ENCODE measurements at places on chromosomes 11 and 22. TPM values are rescaled to one million over a fixed set of nuclear protein-coding genes. Genes with fewer than 3 reads are reported as not detected.

GRCh38 chr11:32172848-32173834 lies 82.3 kb downstream of the RCN1 start:
- DNase-seq, result no peak

GRCh38 chr11:29978549-29978948 lies 38.3 kb downstream of the KCNA4 start:
- no peak for DNase-seq

DNA sequence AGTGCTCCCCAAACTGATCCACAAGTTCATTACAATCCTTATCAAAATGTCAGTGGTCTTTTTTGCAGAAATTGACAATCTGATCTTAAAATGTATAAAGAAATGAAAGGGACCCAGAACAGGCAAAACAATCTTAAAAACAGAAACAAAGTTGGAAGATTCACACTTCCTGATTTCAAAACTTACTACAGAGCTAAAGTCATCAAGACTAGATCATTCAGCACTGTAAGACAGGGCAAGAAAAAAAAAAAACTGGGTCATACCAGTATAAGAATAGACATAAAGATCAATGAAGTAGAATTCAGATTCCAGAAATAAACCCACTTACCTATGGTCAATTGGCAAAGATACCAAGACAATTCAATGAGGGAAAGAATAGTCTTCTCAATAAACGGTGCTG lies 4.5 kb upstream of the STK33 start:
- no peak for DNase-seq

DNA sequence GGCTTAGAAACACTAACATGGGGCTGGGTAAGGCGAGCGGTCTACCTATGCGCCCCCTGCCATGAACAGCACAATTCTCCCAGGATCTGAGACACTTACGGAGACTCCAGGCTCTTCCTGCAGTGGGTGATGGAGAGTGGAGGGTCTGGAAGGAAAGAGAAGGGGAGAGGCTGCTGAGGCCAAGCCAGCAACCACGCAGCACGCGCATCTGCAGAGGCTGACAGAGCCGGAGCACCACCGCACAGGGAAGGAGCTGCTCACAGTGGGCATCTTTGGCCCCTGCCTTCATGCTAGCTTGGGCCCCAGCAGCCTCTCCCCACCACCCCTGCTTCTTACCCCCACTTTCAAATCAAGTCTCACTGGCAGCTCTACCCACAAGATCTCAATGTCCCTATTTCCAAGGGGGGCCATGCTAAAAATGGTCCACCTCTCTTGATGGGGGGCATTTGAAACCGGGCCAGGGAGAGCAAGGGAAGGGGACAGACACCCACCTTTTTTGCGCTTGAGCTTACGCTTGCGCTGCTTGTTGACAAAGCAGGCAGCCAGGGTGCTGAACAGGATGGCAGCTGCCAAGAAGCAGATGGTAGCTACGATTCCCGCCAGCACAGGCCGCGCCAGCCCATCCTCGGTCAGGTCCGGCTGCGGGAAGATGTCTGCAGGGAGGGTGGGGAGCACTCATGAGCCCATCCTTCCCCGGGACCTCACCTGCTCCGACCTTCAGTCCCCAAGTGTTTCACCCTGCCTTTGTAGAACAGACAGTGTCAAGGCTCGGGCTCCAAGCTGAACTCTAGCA lies 34.5 kb downstream of the IGSF9B start:
- no peak for DNase-seq

GRCh38 chr11:34650528-34650927 lies 29.6 kb downstream of the EHF start:
- DNase-seq, result no peak

DNA sequence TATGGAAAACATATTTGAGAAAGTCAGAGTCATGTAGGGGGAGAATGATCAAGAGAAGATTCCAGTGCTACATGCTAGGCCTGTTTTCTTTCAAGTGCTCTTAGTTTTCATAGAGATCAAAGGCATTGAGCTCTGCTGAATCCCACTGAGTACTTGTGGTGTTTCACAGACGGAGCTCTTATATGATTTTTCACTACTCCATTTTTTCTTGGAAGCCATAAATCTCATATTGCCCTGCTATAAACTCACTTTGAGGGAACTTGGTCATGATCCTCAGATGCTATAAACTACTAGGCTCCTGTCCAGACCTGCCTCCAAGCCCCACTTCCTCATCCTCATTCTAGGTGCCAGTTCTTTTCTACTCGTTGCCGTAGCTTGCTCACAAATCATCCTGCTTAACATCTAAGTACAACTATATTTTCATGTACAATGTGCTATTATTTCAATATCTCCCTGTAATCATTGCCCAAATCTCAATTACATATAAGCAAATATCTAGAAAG lies 180.8 kb upstream of the CCDC179 start:
- DNase-seq, result no peak

DNA sequence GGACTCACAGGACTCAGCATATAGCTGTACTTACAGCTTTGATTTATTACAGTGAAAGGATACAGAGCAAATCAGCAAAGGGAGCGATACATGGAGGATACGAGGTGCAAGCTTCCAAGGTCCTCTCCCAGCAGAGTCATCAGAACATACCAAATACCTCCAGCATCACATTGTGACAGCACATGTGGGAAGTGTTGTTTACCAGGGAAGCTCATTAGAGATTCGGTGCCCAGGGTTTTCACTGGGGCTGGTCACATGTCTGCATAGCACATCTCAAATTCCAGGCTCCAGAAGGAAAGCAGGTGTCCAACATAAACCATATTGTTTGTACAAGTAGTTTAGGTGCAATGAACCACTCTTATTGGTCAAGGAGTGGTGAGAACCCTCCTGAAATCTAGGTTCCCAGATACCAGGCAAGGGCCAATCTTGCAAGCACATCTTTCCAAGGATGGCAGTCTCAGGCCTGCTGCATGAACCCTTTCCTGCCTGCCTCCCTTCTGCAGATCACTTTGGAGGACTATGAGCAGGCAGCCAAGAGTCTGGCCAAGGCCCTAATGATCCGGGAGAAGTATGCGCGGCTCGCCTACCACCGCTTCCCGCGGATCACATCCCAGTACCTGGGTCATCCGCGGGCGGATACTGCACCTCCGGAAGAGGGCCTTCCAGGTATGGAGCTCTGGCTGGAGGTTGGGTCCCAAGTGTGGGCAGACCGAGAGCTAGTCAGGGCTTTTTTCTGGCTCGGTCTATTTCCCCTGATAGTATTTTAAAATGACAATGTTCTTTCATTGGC lies 26.7 kb downstream of the AMPD3 start:
- no peak for DNase-seq

- DNase-seq, result no peak
Measured at GRCh38 chr11:69080257-69080995, 31.7 kb downstream of the TPCN2 start.

DNA sequence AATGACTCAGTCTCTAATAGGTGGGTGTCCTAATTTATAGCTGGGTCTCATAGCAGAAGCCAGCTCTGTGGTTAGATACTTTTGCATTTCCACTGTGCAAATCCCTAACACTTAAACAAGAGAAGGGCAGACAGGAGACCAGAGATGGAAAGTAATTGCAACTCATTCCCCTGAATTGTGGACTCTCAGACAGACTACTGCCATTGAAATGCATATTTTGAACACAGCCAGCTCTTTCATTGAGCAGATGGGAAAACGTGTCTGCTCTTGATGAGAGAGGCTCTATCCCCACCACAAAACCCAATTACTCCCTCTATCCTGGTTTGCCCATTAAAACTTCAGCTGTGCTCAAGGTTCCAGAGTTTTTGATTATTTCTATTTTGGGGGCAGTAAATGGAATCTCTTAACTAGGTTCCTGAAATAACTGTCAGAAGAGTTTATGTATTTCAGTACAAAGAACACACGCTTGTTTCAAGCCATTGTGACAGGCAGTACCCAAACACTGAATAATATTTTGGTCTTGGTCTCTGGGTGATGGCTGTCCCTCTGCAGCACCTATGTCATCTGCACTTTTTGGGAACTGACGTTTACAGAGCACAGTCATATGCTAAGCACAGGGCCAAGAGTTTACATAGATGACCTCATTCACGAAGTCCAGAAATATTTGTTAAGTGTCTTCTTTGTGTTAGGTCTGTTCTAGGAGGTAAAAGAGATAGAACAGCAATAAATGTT lies 41.7 kb downstream of the FAM227A start:
- no peak for DNase-seq

DNA sequence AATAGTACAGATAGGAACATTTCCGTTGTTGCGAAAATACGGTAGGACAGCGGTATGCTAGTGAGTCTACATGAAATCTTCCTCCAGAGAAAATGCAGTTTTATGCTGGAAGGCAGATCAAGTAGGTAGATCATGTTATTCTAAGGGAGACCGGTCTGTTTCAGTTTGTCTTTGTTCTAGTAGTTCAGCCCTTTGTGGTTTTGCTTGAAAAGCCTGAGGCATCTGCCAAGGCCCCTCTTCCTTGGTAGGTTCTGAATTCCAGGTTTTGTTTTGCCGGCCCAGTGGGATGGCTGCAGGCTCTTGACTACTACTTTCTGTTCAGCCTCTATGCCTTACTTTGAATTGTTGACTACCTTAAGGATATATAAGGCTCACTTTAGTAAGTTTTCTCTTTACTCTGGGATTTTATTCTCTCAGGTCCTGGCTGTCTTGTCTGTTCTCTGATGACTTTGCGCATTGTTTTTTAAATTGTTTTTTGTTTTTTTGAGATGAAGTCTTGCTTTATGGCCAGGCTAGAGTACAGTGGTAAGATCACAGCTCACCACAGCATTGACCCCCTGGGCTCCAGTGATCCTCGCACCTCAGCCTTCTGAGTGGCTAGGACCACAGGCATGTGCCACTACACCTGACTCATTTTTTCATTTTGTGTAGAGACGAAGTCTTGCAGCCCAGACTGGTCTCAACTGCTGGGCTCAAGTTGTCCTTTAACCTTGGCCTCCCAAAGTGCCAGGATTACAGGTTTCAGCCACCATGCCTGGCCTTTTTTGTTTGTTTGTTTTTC lies 53.7 kb downstream of the HIPK3 start:
- DNase-seq, result no peak

DNA sequence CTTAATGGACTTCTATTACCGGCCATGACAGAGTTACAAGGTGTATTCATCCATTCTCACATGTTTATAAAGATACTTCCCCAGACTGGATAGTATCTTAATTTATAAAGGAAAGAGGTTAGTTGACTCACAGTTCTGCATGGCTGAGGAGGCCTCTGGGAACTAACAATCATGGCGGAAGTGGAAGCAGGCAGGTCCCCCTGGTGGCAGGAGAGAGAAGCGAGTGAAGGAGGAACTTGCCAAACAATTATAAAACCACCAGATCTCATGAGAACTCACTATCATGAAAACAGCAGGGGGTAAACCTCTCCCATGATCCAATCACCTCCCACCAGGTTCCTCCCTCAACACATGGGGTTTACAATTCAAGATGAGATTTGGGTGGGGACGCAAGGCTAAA lies 170.0 kb upstream of the PDGFD start:
- no peak for DNase-seq

DNA sequence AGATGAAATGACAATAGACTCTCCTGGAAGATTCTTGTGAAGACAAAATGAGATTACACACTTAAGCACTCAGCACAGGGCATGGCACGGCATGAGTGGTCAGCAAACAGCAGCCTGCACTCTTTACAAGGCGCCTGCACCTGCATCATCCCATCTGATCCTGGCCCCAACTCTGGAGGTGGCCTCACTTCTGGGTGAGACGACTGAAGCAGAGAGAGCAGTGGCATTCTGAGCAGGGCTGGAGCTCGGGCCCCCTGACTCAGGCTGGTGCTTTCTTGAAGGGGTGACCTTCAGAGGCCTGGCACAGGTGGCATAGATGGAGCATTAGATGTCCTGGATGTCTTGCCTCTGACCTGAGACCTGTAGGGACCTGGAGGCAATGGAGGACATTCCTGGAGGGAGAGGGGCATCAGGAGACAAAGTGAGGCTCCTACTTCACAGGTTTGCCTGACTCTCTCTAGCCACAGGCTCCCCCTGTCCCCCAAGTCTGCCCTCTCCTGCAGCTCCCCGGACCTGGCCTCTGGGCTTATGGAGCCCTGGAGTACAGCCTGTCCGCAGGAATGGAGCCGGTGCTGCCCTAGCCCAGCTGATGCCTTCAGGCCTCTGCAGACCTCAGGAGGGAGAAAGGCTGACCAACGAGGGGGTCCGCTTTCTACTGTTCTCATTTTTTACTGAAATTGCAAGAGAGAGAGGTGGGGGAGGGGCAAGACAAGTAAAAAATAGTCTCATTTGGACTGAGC lies 65.5 kb upstream of the THY1 start:
- no peak for DNase-seq

- no peak for DNase-seq
Measured at GRCh38 chr11:57972013-57972367, 51.7 kb upstream of the OR9Q1 start.

DNA sequence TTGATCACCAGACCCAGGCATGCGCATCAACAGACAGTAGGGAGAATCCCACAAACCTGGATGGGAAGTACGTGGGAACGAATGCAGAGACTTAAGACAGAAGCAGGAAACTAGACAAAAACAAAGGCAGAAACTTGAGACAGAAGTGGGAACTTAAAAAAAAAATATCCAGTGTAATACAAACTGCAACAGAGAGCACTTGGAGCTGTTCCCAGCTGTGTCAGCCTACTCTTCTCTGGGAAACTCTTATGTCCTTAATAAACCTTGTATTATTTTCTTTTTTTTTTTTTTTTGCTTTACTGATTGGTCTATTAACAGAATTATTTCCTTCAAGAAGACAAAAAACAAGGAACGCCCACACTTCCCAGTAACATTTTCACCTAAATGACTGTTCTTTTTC lies 1818.1 kb upstream of the RAG2 start:
- no peak for DNase-seq

DNA sequence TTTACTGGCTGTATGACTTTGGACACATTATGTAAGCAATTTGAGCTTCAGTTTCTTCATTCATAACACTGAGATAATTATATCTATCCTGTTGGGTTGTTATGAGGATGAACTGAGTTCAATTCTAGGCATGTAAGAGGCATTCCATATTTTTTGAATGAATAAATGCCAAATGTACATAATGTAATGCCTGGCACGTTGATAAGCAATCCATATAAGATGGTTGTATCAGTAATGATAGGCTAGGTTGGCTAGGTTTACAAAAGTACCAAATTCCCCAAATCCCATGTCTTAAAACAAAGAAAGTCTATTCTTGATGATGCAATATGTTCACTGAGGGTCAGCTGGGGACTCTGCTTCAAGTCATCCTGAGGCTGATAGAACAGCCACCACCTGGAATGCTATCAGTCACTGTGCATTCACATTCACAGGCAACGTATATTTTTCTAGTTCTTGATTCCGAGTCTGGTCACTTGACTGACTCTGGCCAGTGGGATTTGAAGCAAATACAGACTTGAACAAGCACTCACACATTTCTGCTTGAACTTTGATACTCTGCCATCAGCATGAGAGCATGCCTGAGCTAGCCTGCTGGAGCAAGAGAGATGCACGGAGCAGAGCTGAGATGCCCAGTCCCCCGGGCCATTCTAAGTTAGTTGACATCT lies 104.0 kb upstream of the TIMP3 start:
- DNase-seq, result no peak

The LDHAL6A gene
- not detected for total RNA-seq

The FBLN1 gene
- 53.2 TPM for total RNA-seq

The OR8U1 gene
- not detected for total RNA-seq

The TCN1 gene
- total RNA-seq, result 42.6 TPM

The FAR1 gene
- total RNA-seq, result 78.4 TPM

The DRICH1 gene
- total RNA-seq, result not detected

The TMEM121B gene
- 0.12 TPM for total RNA-seq

The P4HA3 gene
- total RNA-seq, result not detected

Data from esophagus squamous epithelium (tissue), 5 donors.